IgD-negative memory B cell (primary cell): ENCODE measurements at places on chromosomes 5 and 9. TPM values are rescaled to one million over a fixed set of nuclear protein-coding genes. Genes with fewer than 3 reads are reported as not detected.

The CATSPER3 gene
- polyA plus RNA-seq = not detected

The TRAF1 gene
- polyA plus RNA-seq = 1.3 TPM

The LHX3 gene
- polyA plus RNA-seq = not detected

The PCAT7 gene
- not detected for polyA plus RNA-seq

The STOML2 gene
- 89.9 TPM for polyA plus RNA-seq

The TAF11L10 gene
- not detected for polyA plus RNA-seq

The TMEM232 gene
- polyA plus RNA-seq = not detected

The PCDHGA10 gene
- 0.15 TPM for polyA plus RNA-seq

The TAS2R1 gene
- polyA plus RNA-seq = not detected

The PLCXD3 gene
- not detected for polyA plus RNA-seq

The ZNF367 gene
- polyA plus RNA-seq = 0.21 TPM

The HTR4 gene
- not detected for polyA plus RNA-seq

The SOWAHA gene
- polyA plus RNA-seq = not detected

The PIP5K1B gene
- 5.0 TPM for polyA plus RNA-seq

The SLC1A1 gene
- not detected for polyA plus RNA-seq

The AGXT2 gene
- not detected for polyA plus RNA-seq

The IGFBPL1 gene
- not detected for polyA plus RNA-seq

The GRHPR gene
- 84.6 TPM for polyA plus RNA-seq

The CARD9 gene
- 0.26 TPM for polyA plus RNA-seq

The UGT3A2 gene
- not detected for polyA plus RNA-seq

The CD274 gene
- 0.35 TPM for polyA plus RNA-seq

The PCDHB15 gene
- not detected for polyA plus RNA-seq

The PGM5 gene
- not detected for polyA plus RNA-seq

The CAMK4 gene
- 9.7 TPM for polyA plus RNA-seq

The DIRAS2 gene
- not detected for polyA plus RNA-seq

The PCDHGA5 gene
- not detected for polyA plus RNA-seq

The SPATA31D4 gene
- polyA plus RNA-seq = not detected

The MARVELD2 gene
- polyA plus RNA-seq = 2.5 TPM

The ZFP2 gene
- polyA plus RNA-seq = 1.0 TPM

The ASTN2 gene
- 2.7 TPM for polyA plus RNA-seq

The PDCD1LG2 gene
- 0.18 TPM for polyA plus RNA-seq

The ORM2 gene
- polyA plus RNA-seq = not detected

The SV2C gene
- not detected for polyA plus RNA-seq

The CARTPT gene
- polyA plus RNA-seq = not detected

The TAF1L gene
- not detected for polyA plus RNA-seq

The PCDHA9 gene
- not detected for polyA plus RNA-seq
